Endodermal cell (in vitro differentiated cells): ENCODE measurements at places on chromosomes 13 and 19. TPM values are rescaled to one million over a fixed set of nuclear protein-coding genes. Genes with fewer than 3 reads are reported as not detected.

The C19orf67 gene
- 0.47 and 1.1 TPM in 2 replicates for total RNA-seq

The C19orf53 gene
- total RNA-seq, result 114 and 121 TPM in 2 replicates

The LEUTX gene
- not detected in 3 replicates for total RNA-seq

The EFNA2 gene
- total RNA-seq, result 23.5 to 31.9 TPM (median 28.6 TPM) in 3 replicates

The FCAR gene
- not detected in 2 replicates for total RNA-seq

The CASP14 gene
- not detected in 3 replicates for total RNA-seq

The NAPSA gene
- 0.91 to 1.4 TPM (median 1.2 TPM) in 3 replicates for total RNA-seq

The CATSPERD gene
- total RNA-seq, result not detected in 2 replicates

The CAPN12 gene
- total RNA-seq, result 14.5 to 83.6 TPM (median 15.4 TPM) in 3 replicates

The LGALS4 gene
- total RNA-seq, result 0.38 to 1.3 TPM (median 0.49 TPM) in 3 replicates

The ATP8B3 gene
- 3.4 to 14.7 TPM (median 4.3 TPM) in 3 replicates for total RNA-seq

DNA sequence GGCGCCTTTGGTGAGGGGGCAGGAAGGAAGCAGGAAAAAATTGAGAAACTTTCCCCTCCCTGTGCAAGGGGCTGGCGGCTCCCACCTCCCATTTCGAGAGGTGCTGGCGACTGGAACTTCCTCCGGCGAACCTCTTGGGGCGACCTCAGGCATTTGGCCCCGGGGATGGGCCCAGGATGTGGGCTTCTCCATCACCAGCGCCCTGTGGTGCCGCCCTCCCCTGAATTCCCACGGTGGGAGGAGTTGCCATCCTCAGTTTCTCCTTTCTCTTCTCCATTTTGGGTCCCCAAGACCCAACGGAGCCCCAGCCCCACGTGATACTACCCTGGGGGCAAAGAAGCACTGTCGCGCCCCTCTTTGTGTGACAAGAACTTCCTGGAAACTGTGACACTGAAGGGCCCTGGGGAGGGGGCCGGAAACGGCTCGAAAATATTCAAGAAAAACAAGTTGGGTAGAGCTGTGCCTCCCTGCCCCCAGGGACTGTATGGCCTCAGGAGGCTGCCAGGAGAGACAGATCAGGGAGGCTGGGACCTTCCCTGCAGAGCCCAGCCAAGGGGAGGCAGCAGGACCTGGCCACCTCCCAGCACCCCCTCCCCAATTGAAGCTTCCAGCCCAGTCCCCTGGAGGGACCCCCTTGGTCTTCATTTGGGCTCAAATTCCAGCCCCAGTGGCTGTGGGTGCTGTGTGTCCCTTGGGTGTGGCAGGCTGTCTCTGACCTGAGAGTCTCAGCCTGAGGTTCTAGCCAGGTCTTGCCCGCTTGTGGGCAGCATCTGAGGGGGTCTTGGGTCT lies 16.2 kb upstream of the AP1M2 start:
- H3K4me3 ChIP-seq, result peak overlapping the region; percentile 91
- H3K27ac ChIP-seq, result peak overlapping the region; percentile 92
- H3K4me1 ChIP-seq, result peaks cover 14% of the 10 kb centered on the region
- no peaks in the 10 kb centered on the region for H3K36me3 ChIP-seq
- peak; percentile 67 for DNase-seq
- H3K27me3 ChIP-seq, result no peaks in the 10 kb centered on the region

- H3K27ac ChIP-seq, result peak overlapping the region; percentile 81
- peak overlapping the region; percentile 81 for H3K4me3 ChIP-seq
- peaks cover 4% of the 10 kb centered on the region for H3K27me3 ChIP-seq
- peaks cover 46% of the 10 kb centered on the region for H3K36me3 ChIP-seq
- H3K4me1 ChIP-seq, result peaks cover 10% of the 10 kb centered on the region
- DNase-seq, result peak; percentile 85
Observed at GRCh38 chr13:99987154-99988019, 5.8 kb downstream of the ZIC2 start.

- H3K27me3 ChIP-seq, result no peaks in the 10 kb centered on the region
- DNase-seq, result peak; percentile 94
- H3K4me1 ChIP-seq, result no peaks in the 10 kb centered on the region
- H3K36me3 ChIP-seq, result no peaks in the 10 kb centered on the region
- no peak overlapping the region for H3K27ac ChIP-seq
- no peak overlapping the region for H3K4me3 ChIP-seq
Observed at GRCh38 chr19:11587302-11587974, 9.8 kb upstream of the ZNF627 start.

DNA sequence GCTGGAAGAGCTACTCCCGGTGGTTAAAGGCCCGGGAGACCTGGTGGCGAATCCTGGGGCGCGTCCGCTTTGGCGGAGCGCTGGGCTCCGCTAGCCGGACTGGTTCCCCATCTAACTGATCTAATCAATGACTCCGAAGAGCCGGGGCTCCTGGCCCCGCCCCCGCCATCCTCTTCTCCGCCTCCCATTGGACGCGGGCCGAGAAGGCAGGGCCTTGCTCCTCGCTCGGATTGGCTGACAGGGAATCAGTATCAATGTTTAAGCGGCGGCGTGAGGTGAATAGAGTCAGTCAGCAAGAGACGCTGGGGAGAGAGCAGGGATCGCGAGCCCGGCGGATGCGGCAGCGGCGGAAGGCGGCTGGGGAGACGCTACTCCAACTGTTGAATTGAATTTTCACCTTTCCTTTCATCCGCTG lies 1.7 kb upstream of the PCDH17 start:
- H3K36me3 ChIP-seq, result no peaks in the 10 kb centered on the region
- peaks cover 5% of the 10 kb centered on the region for H3K4me1 ChIP-seq
- peaks cover 71% of the 10 kb centered on the region for H3K27me3 ChIP-seq
- H3K4me3 ChIP-seq, result peak overlapping the region; percentile 87
- DNase-seq, result peak; percentile 99

GRCh38 chr13:50969691-50970090 lies 60.1 kb downstream of the RNASEH2B start:
- no peak overlapping the region for H3K4me3 ChIP-seq
- peak; percentile 82 for DNase-seq

- peak overlapping the region; percentile 85 for H3K27ac ChIP-seq
- peaks cover 28% of the 10 kb centered on the region for H3K4me1 ChIP-seq
- peak overlapping the region; percentile 98 for H3K4me3 ChIP-seq
- H3K27me3 ChIP-seq, result no peaks in the 10 kb centered on the region
Observed at GRCh38 chr19:41860419-41861115, 512 bp downstream of the RPS19 start.

DNA sequence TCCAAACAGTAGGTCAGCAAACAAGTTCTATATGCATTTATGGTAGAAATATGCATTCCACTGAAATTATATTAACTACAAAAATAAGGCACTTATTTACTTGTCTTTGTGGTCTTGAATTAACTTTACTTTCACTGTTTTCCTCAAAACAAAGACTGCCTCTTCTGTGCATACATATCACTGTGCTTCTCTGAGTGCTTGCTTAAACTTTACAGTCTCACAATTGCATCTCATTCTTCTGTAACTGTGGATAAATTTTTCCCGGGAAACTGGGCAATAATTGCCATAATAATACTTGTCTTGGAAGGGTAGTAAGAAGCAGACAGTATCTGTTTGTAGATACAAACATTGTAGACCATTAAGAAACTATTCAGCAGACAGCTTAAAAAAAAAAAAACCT lies 38.4 kb downstream of the EFNB2 start:
- no peak for DNase-seq
- no peak overlapping the region for H3K4me3 ChIP-seq
- peaks cover 4% of the 10 kb centered on the region for H3K4me1 ChIP-seq

DNA sequence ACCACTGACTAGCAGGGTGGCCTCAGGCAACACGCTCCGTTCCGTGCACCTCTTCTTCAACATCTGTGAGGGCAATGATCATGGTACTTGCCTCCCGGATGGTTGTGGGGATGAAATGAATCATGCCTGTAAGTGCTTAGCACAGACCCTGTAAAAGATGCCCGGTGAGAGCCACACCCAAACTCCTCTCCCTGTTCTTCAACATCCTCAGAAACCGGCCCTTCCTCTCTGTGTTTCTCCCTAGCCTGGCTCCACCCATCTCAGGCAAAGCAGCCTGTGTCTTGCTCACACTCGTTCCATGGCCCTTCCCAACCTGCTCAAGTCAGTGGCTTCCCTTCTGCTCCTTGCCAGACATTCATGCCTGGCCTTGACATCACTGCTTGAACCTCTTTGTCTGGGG lies 5.8 kb upstream of the DMKN start:
- H3K27me3 ChIP-seq, result no peaks in the 10 kb centered on the region
- no peak overlapping the region for H3K27ac ChIP-seq
- no peak for DNase-seq
- no peaks in the 10 kb centered on the region for H3K36me3 ChIP-seq

- H3K27me3 ChIP-seq, result no peaks in the 10 kb centered on the region
- H3K36me3 ChIP-seq, result peaks cover 14% of the 10 kb centered on the region
- peaks cover 4% of the 10 kb centered on the region for H3K4me1 ChIP-seq
- peak overlapping the region; percentile 91 for H3K4me3 ChIP-seq
- no peak for DNase-seq
- no peak overlapping the region for H3K27ac ChIP-seq
Observed at GRCh38 chr19:19777692-19778091, 43.9 kb downstream of the ZNF506 start.

GRCh38 chr13:45833663-45834375 lies 17.7 kb downstream of the SIAH3 start:
- no peak overlapping the region for H3K4me3 ChIP-seq
- H3K27ac ChIP-seq, result no peak overlapping the region
- no peaks in the 10 kb centered on the region for H3K36me3 ChIP-seq
- no peaks in the 10 kb centered on the region for H3K4me1 ChIP-seq
- no peak for DNase-seq

DNA sequence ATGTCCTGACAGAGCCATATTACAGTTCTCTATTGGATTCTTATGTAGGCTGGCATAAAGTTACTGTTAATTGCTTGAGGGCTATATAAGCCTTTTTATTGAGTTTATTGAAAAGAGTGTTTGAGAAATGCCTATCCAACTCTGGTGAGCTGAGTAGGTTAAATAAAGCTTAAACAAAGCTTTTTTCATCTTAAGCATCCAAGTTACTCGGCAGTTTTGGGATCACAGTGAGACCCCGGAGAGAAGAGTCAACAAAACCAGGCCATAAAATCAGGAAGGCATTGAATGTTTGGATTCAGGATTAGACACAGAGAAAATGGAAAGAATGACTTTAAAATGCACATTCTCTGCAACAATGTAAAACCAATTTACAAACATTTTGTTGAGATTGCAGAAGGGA lies 588.5 kb downstream of the DACH1 start:
- H3K27me3 ChIP-seq, result peaks cover 10% of the 10 kb centered on the region
- peaks cover 4% of the 10 kb centered on the region for H3K4me1 ChIP-seq
- H3K27ac ChIP-seq, result no peak overlapping the region
- no peaks in the 10 kb centered on the region for H3K36me3 ChIP-seq

GRCh38 chr19:952680-953444 lies 27.0 kb downstream of the ARID3A start:
- no peaks in the 10 kb centered on the region for H3K27me3 ChIP-seq
- no peaks in the 10 kb centered on the region for H3K36me3 ChIP-seq
- H3K27ac ChIP-seq, result peak overlapping the region; percentile 66
- peaks cover 6% of the 10 kb centered on the region for H3K4me1 ChIP-seq
- DNase-seq, result peak; percentile 69

- no peak overlapping the region for H3K4me3 ChIP-seq
- no peaks in the 10 kb centered on the region for H3K27me3 ChIP-seq
- H3K4me1 ChIP-seq, result no peaks in the 10 kb centered on the region
Observed at GRCh38 chr19:43502419-43502976, 2.0 kb downstream of the PHLDB3 start.

- H3K27ac ChIP-seq, result no peak overlapping the region
- H3K4me3 ChIP-seq, result no peak overlapping the region
- no peak for DNase-seq
- H3K27me3 ChIP-seq, result no peaks in the 10 kb centered on the region
- H3K36me3 ChIP-seq, result no peaks in the 10 kb centered on the region
- peaks cover 6% of the 10 kb centered on the region for H3K4me1 ChIP-seq
Observed at GRCh38 chr13:75760131-75761021, 124.2 kb downstream of the LMO7 start.

DNA sequence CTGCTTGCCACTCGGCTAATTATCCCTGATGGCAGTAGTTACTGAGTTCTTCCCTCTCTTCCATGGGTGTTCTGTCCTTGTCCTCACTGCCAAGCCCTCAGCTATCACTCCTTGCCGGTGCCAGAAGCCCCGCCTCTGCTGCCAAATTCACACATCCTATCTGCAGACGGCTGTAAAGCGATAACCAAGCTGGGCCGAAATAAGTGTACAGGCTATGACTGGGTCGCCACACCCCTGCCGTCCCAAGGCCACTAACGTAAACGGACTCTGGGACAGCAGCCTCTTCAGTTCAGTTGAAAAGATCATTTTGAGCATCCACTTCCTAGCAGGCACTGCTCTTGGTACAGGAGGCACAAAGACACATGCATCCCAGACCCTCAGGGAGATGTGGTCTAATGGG lies 13.3 kb downstream of the SLC7A1 start:
- peaks cover 4% of the 10 kb centered on the region for H3K36me3 ChIP-seq
- H3K27me3 ChIP-seq, result no peaks in the 10 kb centered on the region
- H3K27ac ChIP-seq, result no peak overlapping the region
- no peak overlapping the region for H3K4me3 ChIP-seq

DNA sequence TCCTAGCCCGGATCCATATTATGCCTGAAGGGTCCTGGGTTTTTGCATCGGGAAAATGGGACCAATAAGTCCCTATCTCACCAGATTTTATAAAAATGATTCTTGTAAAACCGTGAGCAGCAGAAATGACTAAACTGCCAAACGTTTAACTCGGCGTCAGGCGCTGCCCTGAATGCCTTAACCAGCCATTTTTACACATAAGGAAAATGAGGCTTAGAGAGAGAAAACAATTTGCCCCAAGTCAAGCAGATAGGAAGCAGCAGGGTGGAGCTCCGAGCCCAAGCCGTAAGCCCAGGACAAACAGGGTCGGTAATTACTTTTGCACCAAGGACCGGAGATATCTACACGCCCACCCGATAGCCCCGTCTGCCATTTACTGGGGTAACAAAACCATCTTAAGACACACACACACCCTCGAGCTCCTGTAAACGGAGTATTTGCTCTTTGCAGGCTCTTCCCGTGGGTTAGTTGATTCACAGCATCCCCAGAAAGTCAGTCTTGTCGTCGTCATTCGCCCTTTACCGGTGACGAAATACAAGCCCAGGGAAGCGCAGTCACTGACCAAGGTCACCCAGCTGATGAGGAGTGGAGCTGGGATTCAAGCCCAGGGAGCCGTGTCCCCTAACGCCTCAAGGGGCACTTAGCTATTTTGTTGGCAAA lies 16.0 kb upstream of the MRI1 start:
- no peaks in the 10 kb centered on the region for H3K4me1 ChIP-seq
- peak overlapping the region; percentile 94 for H3K4me3 ChIP-seq
- peak; percentile 55 for DNase-seq
